ENCODE measurements at places on chromosomes 6 and 20.

DNA sequence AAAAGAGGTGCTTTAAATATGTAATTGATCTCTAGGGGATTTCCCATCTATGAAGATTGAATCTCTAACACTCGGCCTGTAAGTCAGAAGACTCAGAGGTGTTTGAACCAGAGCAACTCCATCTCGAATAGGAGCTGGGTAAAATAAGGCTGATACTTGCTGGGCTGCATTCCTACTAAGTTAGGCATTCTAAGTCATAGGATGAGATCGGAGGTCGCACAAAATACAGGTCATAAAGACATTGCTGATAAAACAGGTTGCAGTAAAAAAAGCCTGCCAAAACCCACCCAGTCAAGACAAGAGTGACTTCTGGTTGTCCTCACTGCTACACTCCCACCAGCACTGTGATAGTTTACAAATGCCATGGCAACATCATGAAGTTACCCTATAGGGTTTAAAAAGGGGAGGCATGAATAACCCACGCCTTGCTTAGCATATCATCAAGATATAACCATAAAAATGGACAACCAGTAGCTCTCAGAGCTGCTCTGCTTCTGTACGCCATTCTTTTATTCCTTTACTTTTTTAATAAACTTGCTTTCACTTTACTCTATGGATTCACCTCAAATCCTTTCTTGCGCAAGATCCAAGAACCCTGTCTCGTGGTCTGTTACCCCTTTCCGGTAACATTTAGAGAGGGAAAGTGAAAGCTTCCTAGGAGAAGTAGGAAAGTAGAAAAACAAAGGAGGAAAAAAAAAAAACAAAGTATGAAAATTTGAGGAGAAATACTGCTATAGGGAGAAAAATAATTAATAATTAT, 129.7 kb upstream of the PHACTR1 start:
- peak; percentile 59 for DNase-seq

GRCh38 chr20:474581-474980, 12.2 kb upstream of the TBC1D20 start:
- no peak for DNase-seq

DNA sequence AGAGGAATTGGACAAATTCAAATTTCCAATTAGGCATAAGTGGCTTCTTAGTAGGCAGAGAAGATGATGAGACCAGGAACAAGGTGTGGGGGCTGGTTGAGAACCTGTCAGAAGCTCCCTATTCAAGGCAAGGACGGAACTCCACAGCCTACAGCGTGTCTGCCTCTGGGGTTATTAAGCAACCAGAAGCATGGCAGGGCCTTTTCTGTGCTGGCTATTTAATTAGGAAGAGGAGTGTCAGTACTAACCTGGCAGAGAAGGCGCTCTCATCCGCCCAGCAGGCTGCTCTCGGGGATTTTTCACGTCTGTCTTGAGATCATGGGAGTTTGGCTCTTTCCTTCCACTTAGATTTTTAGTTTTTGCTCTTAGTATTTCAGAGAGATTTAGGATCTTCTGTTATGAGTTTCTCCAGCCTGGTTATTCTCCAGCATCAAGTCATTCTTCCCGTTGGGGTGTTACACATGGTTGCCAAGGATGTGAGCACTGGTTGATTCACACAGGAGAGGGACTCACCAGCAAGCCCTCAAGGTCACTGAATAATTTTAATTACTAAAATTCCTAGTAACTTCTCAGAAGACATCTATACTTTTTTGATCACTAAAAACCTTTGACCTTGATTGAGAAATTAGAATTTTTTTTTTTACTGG, 23.9 kb downstream of the ADTRP start:
- DNase-seq = peak; percentile 77

- no peak for DNase-seq
Observed at GRCh38 chr20:62984666-62985443, 21.9 kb downstream of the BHLHE23 start.

DNA sequence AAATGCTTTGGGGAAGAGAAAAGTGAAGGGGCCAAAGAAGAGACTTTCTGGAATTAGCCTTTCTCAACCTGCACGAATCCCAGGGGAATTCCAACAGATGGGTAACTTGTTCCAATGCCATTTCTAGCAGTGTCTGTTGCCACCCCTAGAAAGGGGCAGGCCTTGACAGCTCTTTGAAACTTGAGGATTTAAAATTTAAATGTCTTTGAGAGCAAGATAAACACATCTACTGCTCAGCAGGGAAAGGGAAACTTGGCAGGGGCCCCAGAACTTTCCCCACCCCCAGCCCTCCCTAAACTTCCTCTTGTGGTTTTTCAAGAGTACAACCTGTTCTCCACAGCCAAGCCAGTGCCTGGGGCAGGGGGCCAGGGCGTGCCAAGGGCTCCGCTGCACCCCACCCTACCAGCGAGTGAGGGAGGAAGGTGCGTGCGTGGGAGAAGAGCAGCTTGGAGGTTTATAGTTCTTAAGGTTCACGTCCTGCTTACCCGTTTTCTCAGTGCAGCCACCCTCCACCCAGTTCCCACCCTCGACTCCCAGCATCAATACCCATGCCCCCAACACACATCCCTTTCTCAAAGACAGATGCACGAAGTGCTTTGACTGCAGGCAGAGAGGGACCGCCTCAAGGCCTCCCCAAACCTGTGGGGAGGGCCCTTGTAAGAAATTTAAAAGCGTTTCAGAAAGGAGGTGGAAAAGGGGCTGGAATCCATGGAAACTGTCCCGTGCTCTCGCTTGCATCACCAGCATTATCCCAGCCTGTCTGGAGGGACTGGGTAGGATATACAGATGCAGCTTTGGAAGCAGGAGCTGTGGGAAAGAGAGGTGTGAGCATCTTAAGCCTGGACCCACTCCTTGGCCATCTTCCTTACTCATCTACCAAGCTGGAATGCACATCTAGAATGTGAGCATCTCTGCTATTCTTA, 4.5 kb upstream of the TAF8 start:
- DNase-seq = peak; percentile 88

- DNase-seq = no peak
Observed at GRCh38 chr20:38202153-38202981, 37.3 kb upstream of the TGM2 start.

DNA sequence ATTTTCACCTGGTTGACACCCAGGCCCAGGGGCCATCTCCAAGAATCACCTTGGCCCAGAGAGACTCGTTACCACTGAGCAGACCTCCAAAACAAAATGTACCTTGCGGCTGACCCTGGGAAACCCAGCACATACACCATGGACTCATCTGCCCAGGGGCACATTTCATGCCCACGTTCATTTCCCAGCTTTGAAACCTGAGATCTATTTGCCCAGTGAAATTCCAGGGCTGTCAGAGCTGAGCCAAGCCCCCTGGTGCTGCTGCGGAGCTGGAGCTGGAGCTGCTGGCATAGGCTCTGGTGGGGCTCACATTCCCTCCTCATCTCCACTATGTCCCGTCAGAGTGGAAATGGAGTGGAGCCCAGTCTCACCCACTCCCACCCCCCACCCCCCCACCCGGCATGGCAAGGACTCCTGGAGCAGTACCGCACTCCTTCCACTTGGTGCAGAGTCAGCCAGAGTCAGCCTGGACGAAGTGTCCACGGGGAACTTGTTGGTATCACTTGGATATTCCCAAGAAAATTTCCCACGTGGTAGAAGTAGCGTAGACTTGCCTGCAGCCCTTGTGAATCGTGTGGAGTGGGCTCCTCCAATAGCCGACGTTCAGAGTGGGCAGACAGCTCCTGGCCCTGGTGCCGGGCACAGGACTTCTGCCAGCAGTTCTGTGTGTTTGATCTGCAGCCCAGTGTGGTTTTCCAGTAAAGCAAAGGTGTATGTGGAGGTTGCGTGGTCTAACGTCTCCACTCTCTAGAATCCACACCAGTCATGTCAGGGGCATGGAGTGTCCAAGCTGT, 18.1 kb upstream of the OSER1 start:
- no peak for DNase-seq
